ENCODE measurements at places on chromosomes 7 and 10.

- DNase-seq: peak; percentile 41
Measured at GRCh38 chr10:80408242-80409101, at the start of gene PRXL2A. TSS of gene PRXL2A (plus strand) at chr10:80408551. CDS start at chr10:80420468, 11,917 bp downstream.

DNA sequence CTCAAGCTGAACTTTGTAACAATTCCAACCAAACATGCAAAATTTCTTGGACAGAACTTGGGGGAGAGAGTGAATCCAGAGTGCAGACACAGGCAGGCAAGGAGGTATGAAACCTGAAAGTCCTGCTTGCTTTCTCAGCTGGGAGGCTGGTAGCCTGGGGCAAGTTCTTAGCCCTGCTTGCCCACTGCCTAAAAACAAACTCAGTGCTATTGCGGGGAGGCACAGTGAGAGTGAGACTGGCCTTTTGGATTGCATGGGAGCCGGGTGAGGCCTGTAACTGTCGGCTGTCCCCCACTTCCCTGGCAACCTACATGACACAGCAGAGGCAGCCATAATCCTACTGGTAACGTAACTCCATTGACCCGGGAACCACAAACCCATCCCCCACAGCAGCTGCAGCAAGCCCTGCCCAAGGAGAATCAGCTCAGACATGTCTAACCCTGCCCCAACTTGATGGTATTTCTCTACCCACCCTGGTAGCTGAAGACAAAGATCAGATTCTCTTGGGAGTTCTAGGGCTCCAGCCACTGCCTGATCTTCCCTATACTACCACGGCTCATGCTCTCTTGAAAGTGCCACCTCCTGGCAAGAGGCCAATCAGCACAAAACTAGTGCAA is 663.6 kb downstream of the GRM8 start:
- DNase-seq: no peak

DNA sequence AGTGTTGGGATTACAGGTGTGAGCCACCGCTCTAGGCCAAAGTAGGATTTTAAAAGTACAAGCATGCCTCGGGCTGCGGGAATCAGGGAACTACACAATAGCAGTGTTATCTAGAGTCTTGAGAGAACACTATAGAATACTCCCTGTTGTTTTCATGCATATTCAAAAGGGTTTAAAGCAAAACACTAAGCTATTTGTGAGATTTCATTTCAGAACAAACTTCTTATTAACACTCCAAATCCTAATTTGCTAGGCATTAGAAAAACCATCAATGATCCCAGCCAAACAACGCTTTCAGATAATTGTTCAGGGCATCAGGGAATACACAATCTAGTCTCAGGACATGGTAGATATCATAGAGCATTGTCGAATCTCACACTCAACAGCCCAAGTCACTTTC is 13.9 kb downstream of the DENND11 start:
- DNase-seq: no peak

DNA sequence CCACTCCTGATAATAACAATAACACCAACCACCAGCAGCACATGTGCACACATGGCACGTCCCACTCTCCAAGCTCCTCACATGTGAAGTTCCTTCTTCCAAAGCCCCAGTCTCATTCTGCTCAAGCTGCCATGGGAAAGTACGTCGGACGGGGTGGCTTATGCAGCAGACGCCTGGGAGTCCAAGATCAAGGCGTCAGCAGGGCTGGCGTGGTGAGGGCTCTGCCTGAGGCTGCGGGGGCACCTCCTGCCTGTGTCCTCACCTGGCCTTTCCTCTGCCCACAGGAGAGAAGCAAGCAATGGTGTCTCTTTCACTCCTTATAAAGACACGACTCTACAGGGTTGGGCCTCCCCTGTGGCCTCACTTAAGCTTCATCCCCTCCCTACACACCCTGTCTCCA is 68.8 kb upstream of the INSIG1 start:
- DNase-seq: no peak

DNA sequence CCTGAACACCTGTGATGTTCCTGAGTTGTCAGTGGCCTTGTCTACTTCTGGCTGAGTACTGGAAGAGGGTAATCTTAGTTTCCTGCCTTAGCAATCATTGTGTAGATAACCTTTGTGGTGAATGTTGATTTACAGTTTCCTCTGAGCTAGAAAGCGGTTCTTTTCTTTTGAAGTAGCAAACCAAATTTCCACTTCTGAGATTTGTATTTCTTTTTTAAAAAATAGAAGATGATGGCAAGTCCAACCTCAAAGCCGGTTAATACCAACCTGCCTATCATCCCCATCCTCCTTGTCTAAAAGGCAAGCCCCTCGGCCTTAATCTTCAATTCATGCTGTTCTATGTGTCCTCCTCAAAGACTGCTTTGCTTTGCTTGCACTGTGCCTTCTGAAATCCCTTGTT is 12.5 kb upstream of the PALS2 start:
- no peak for DNase-seq

DNA sequence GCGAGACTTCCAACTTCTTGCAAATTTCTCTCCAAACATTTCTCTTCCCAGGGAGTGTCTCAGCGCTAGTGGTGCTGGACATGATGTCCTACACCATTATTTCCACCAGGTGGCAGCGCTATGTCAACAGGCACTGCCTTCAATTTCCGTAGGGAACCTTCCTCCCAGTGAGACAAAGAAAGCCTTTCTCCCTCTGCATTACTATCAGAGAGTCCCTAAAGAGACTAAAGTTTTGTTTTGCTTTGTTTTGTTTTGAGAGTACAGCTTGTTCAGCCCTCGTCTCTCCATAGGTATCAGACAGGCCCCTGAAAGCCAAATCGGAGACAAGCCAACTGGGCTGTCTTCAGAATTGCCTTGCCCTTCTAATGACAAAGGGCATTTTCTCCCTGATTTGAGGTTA is 44.2 kb upstream of the GGCT start:
- DNase-seq: peak; percentile 84

- DNase-seq: no peak
Measured at GRCh38 chr10:93999401-93999851, 5.7 kb downstream of the PLCE1 start.

GRCh38 chr7:153934048-153934447 is 118.2 kb upstream of the DPP6 start:
- no peak for DNase-seq

DNA sequence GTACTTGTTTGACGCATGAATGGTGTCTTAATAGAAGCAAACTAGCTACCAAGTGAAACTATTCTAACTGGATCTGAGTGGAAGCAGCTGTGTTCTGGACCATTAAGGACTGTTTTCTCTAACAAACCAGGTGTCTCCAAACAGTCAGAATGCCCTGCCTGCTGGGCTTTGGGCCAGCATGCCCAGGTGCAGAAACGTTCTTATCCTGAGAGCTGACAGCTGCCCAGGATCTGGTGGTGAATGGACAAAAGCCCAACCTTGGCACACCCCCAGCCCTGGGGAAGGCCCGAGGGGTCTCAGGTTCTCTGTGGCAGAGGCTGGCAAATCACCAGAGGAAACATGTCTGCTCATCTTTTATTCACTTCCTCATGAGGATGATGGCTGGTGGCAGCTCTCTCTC is 48.2 kb upstream of the LAMB4 start:
- peak; percentile 95 for DNase-seq
